ENCODE measurements at places on chromosomes 2 and 18.

DNA sequence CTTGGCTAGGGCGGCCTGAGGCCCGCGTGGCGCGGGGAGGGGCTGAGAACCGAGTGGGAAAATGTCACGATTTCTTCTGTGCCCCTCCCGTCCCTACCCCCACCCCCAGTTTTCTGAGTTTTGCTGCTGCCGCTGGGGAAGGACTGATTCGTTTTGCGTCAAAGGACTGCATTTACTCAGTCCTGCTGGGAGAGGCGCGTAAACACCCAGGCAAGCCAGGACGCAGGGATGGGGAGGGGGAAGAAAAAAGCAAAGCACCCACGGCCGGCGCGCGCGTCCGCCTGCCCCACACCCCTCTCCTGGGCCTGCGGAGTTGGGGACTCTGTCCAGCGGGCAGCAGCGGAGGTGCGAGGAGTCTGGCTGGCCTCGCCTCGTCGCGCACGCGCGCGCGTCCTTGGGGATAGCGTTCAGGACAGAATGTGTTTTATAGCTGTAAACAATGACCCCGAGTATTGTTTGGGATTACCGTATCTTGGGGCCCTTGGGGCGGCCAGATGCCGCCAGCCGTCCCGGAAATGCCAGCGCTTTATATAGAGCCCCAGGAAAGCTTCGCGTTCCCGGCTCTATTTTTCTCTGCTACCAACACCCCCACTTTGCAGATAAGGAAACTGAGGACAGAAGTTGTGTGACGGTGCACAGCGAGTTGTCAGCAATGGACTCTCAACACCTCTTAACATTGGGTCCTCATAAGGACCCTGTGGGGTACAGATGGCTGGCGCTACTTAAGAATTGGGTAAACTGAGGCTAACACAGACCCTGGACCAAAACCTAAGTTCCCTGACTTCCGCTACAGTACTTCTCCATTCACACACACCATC lies 1.7 kb upstream of the FOSL2 start:
- peak; percentile 34 for DNase-seq

- DNase-seq, result no peak
Observed at GRCh38 chr2:96503637-96504243, 1.4 kb downstream of the NEURL3 start.

GRCh38 chr2:57448816-57449215 lies 597.8 kb upstream of the VRK2 start:
- no peak for DNase-seq

- DNase-seq, result no peak
Observed at GRCh38 chr2:211367293-211367692, 810.9 kb downstream of the CPS1 start.

Data from neural crest cell (in vitro differentiated cells).